Mucosa of gallbladder (tissue), 1 donor: ENCODE measurements at places on chromosomes 5 and 9. TPM values are rescaled to one million over a fixed set of nuclear protein-coding genes. Genes with fewer than 3 reads are reported as not detected.
A peak's percentile ranks its signal among the peaks of the same experiment; 100 is the strongest.

Gene FBP1
- 50.5 TPM for total RNA-seq

Gene SCAI
- total RNA-seq = 6.0 TPM

Gene ITK
- total RNA-seq = 6.0 TPM

Gene PDE8B
- 29.4 TPM for total RNA-seq

Gene SLC46A2
- total RNA-seq = 0.14 TPM

Gene FAM78A
- total RNA-seq = 7.5 TPM

GRCh38 chr9:72065076-72065475 is 4.7 kb upstream of the C9orf57 start:
- no peak for DNase-seq

- no peak for DNase-seq
These were observed 40.8 kb upstream of the RNF130 start for GRCh38 chr5:180112181-180112861.

GRCh38 chr9:14749741-14750211 is 27.2 kb upstream of the CER1 start:
- no peak for DNase-seq

DNA sequence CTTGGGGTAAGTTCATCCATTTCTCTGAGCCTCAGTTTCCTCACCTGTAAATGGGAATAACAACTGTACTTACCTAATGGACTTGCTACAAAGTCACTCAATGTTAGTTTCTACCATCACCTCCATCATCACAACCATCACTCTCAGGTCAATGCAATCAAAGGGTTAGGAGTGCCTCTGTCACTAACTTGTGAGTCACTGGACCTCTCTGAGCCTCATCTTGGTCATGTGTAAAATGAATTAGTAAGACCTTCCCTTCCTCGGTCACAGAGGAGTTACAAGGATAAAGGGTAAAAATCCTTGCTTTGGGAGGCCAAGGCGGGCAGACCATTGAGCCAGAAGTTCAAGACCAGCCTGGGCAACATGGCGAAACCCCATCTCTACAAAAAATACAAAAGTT is 12.8 kb downstream of the FABP6 start:
- no peak for DNase-seq

GRCh38 chr9:6562871-6563430 is 82.6 kb downstream of the GLDC start:
- DNase-seq = no peak

- DNase-seq = no peak
These were observed 3.0 kb downstream of the HACD4 start for GRCh38 chr9:21028466-21028865.

GRCh38 chr5:116088062-116088461 is 3.2 kb downstream of the COMMD10 start:
- no peak for DNase-seq

GRCh38 chr5:7094626-7095025 is 301.3 kb upstream of the ADCY2 start:
- DNase-seq = no peak

- no peak for DNase-seq
These were observed 17.8 kb downstream of the DIMT1 start for GRCh38 chr5:62385816-62386400.

DNA sequence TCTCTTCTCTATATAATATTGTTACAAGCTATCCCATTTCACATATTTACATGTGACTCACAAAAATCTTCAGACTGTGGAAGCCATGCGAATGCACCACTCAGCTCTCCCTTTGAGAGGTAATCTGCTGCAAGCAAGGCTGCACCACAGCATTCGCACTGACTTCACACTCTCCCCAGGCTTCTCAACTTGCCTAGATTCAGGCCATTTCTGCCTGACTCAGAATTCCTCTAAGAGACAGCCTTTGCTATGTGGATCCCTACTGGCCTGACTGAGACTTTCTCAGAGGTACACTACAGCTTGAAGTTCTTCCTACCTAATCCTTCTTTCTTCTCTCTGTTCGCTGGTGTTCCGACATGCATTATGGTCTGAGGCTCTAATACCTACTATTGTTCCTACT is 21.1 kb upstream of the DMRTA1 start:
- no peak for DNase-seq

GRCh38 chr5:80654391-80655230 is at the start of the genes DHFR and MSH3:
DHFR (minus strand) TSS chr5:80654983; CDS start chr5:80654489, 494 bp downstream.
MSH3 (plus strand) TSS chr5:80654652; CDS start chr5:80654728, 76 bp downstream.
- peak; percentile 87 for DNase-seq

GRCh38 chr5:127851964-127852363 is 148.8 kb downstream of the CCDC192 start:
- no peak for DNase-seq

- DNase-seq = peak; percentile 69
These were observed 46.1 kb upstream of the ZBED3 start for GRCh38 chr5:77133061-77133758.

DNA sequence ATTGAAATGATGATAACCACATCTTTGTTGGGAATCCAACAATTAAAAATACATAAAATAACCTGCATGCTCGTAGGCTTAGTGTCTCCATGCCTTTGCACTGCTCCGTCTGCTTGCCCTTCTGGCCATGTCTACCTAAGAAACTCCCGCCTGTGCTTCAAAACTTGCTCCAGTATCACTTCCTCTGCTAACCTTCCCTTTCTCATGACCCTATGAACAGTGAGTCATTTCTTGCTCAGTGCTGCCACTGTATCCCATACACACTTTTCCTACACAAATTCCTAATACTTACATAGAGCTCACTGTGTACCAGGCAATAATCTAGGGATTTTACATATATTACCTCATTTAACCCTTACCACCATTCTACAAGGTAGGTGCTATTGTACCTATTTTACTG is 33.5 kb downstream of the TMEM245 start:
- DNase-seq = no peak

- no peak for DNase-seq
These were observed 3.4 kb upstream of the RXRA start for GRCh38 chr9:134322781-134323241.

- no peak for DNase-seq
These were observed 5.3 kb upstream of the C1QTNF2 start for GRCh38 chr5:160375701-160376100.

- no peak for DNase-seq
These were observed 216.1 kb downstream of the MAST4 start for GRCh38 chr5:66812291-66812690.

GRCh38 chr9:94182532-94182931 is 76.6 kb upstream of the ZNF169 start:
- DNase-seq = no peak

GRCh38 chr5:115363879-115364278 is 67.4 kb upstream of the CCDC112 start:
- DNase-seq = no peak
